ENCODE measurements at places on chromosomes 6 and 20.

DNA sequence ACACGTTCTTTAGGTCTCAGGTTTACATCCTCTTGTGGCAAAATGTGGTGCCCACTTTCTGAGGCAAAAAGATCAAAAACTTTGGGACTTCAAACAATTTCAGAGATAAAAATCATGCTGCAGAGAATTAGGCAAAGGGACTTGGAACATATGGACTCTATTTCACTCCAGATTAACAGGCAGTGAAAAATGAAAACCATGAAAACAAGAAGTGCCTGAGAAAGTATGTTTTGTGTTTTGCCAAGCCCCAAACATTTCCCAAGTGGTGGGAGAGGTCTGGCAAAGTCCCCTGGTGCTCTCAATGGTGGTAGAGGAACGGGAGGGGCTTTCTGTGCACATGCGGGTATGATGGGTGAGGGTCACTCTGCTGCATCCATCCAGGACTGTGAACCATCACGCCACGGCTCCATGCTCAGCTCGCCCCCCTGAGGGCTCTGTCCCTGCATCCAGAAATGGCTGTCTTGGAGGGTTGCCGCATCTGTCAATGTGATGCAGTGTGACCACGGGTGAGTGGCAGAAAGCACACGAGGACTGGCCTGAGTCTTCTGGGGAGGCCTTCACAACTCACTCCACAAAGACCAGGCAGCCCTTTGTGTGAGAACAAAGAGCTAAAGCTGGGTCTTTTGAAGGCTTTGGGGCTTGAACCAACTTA, 43.2 kb upstream of the TBC1D7 start:
- DNase-seq = no peak

- no peak for DNase-seq
Measured at GRCh38 chr6:66556936-66557335, 849.9 kb upstream of the EYS start.

GRCh38 chr6:82006027-82006738, 241.4 kb downstream of the IBTK start:
- no peak for DNase-seq

DNA sequence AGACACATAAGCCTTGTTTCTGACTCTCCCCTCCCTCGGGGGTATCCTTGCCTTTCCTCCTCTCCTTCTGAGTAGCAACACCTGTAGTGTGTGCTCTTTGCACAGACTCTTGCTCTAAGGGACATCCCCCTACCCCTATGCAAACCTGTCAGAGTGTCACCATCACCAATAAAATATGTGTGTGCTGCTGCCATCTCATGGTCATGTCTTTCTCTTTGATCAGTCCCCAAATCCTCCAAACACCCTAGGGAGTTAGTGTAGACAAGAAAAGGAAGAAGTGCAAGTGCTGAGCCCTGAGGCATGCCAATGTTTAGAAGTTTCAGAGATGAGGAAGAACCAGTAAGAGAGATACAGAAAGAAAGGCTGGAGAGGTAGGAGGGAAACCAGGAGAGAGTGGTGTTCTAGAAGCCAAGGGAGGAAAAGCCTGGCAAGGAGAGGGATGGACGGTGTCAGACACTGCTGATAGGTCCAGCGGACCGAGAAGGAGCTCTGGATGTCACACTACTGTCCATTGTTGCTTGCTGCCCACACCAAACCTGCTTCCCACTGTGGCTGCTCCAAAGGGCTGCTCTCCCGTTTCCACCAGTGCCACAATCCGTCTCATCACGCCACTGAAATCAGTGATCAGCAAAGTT, 16.4 kb downstream of the TRMT6 start:
- DNase-seq = no peak

DNA sequence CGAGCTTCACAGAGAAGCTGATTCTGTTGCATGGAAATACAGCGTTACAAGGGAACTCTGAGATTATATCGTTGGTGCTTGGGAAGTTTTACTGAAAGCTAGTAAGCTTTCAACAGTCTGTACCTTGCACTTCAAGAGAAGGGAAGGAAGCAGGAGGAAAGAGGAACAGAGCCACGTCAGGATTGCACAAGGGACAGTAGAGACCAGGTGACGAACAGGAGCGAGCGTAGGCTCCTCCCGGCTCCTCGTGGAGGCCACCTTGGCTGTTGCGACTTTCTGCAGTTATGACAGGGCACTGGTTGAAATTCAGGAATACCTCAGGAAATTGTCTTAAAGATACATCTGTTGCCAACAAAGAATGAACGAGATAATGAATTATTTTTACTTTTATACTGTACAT, 18.8 kb downstream of the RTF2 start:
- no peak for DNase-seq

DNA sequence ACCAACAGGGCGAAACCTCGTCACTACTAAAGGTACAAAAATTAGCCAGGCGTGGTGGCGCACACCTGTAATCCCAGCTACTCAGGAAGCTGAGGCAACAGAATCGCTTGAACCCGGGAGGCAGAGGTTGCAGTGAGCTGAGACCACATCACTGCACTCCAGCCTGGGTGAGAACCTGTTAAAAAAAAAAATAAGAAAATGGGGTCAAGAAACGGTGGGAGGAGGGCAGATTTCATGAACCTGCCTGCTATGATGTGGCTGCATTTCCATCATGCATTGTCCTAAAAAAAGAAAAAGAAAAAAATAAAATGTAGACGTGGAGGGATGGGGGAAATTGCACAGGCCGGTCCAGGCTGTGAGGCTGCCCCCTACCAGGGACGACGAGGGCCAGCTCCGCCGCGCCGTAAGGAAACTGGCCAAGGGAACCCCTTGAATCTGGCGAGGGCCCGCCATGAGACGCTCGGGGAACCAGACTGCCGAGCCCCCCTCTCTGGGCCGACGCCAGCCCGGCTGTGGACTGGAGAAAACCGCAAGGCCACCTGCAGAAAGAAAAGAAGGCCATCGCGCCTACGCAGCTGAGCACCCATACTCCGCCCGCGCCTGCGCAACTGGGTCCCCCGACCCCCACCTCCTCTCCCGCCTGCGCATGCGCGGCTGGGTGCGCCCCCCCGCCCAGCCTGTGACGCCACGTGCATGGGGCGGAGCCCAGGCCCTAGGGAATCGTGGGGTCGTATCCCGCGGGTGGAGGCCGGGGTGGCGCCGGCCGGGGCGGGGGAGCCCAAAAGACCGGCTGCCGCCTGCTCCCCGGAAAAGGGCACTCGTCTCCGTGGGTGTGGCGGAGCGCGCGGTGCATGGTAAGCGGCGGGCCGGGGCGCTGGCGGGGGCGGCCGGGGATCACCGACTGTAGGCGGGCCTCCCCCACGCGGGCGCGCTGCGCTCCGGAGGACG, at the start of gene ENTPD6:
TSS of gene ENTPD6 (plus strand) at position 699 of the 948 bp plus-strand sequence. CDS start 10,825 bp downstream, outside the sequence.
- peak; percentile 88 for DNase-seq

- DNase-seq = no peak
Measured at GRCh38 chr20:33282991-33283555, at the start of gene BPIFB1. Gene BPIFB1, plus strand, starts transcription at chr20:33283214. Its CDS starts 2,860 bp downstream, at chr20:33286074.

DNA sequence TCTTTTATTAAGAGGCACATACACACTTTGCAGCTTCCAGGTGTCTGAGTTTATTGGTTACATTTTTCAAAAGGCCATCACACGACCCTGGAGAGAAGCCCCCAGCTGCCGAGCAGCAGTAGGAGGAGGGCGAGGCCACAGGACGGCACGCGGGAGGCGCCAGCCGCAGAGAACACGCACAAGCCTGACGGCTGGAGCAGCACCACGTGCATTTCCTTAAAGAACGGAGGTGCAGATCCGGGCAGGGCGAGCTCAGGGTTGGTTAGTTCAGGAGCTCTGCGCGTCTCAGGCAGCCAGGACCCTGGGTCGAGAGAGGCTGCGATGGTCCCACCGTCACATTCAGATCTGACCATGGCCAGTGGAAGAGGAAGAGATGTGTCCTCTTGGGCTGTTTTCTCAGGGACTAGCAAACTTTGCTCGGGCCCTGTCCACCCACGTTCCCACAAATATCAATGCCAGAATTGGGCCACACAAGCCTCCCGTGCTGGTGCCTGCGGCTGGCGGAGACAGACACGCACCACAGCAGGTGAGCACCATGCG, 121.4 kb upstream of the AFDN start:
- no peak for DNase-seq

- DNase-seq = no peak
Measured at GRCh38 chr20:1173698-1174097, 11.1 kb downstream of the TMEM74B start.

- no peak for DNase-seq
Measured at GRCh38 chr6:3523271-3523670, 66.4 kb upstream of the SLC22A23 start.

DNA sequence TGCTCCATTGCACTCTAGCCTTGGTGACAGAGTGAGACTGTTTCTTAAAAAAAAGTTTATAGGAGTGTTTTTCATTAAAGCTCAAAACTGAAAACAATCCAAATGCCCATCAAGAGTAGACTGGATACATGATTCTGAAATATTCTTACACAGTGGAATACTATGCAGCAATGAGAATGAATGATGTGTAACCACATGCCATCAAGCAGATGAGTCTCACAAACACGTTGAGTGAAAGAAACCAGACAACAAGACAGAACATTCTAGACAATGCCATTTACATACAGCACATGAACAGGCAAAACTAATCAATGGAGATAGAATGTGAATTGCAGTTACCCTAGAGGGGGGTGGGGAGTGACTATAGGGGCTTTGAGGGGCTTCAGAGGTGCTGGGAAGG, 72.4 kb downstream of the TOX2 start:
- DNase-seq = no peak

DNA sequence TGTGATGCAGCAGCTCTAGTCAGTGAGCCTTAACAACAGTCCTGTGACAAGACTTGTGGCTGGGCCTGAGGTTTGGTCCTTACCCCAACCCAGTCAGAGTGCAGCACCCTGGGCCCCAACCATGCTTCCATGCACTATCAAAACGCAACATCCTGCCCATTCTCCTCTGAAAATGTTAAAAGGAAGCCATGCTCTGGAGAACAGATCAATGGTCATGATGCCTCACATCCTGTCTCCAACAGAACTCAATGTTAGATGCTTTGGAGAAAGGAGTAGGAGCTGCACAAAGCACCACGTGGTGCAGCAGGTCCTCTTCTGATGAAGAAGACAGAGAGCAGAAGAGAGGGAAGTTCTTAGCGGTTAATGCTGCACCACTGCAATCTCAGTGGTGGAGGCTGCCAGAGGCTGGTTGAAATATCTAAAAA, 41.9 kb downstream of the TRAM2 start:
- no peak for DNase-seq

DNA sequence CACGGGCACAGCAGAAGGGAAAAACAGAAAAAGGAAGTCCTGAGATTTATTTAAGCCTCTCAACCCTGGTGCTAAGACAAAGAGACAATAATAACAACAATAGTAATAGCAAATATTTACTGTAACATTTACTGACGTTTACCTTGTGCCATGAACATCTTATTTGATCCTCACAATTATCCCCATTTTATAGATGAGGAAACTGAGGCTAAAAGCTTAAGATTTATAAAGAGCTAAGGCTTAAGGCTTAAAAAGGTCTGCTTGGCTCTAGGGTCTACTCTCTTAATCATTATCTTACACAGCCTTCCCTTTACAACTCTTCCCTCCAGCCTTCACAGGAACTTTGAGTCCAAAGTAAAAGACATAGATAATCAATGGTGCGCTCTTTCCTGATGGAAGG, 3.3 kb downstream of the WFDC3 start:
- no peak for DNase-seq

GRCh38 chr6:169881398-169881797, 130.0 kb downstream of the ERMARD start:
- DNase-seq = no peak

- DNase-seq = no peak
Measured at GRCh38 chr6:163999475-164000125, 585.1 kb downstream of the QKI start.

DNA sequence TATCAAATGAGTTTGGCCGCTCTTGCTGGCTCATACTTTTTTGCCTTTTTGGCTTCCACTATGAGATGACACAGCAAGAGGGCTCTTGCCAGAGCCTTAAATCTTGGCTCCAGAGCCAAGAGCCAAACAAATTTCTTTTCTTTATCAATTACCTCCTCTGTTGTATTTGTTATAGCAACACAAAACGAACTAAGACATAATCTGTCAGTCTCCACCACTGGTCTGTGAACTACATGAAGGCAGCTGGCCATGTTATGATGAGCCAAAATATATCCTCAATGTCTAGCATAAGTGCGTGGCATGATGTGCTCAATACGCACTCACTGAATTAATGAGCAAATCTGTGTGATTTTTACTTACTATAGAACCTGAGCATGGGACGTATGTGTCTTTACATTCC, 220.0 kb upstream of the ZNF217 start:
- DNase-seq = no peak

- DNase-seq = no peak
Measured at GRCh38 chr20:53901064-53901463, 169.3 kb downstream of the BCAS1 start.

GRCh38 chr20:48489046-48489463, 338.7 kb downstream of the PREX1 start:
- DNase-seq = no peak

GRCh38 chr20:24737212-24737850, 211.7 kb upstream of the CST7 start:
- no peak for DNase-seq

DNA sequence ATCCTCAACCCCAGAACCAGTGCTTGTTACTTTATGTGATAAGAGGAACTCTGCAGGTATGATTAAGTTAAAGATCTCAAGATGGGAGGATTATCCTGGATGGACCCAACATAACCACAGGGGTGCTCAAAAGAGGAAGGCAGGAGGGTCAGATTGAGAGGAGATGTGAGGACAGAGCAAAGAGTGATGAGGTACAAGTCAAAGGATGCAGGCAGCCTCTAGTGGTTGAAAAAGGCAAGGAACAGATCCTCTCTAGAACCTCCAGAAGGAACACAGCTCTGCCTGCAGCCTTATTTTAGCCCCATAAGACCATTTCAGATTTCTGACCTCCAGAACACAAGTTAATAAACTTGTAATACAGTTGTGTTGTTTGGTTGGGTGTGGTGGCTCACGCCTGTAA, 41.2 kb downstream of the PDSS2 start:
- no peak for DNase-seq

DNA sequence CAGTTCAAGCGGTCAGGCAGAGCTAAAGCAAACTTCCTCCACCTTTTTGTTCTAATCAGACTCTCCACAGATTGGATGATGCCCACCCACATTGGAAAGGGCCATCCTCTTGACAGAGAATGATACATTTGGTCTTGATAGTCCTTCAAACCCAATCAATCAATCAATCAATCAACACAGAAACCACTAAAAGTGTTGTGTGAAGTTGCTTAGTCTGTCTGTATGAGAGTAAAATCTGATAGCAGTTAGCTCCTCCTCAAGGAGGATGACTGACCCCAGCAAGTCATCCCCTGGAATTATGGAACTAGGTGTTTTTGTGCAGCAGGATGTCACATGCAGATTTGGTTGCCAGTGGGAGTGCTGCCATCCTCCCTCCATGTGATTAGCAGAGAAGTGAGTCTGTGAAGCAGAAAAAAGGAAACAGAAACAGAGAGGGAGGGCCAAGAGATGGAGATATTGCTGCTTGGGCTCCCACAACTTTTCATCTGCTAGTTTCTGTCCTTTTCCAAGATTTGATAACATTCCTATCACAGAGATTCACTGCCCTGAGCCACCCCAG, 32.0 kb upstream of the SSTR4 start:
- DNase-seq = no peak

- no peak for DNase-seq
Measured at GRCh38 chr20:32391003-32391402, 32.9 kb downstream of the ASXL1 start.

Data from activated CD4-positive, alpha-beta T cell treated with anti-CD3 and anti-CD28 coated beads for 24 hours (primary cell).